Esophagus squamous epithelium (tissue), 5 donors: ENCODE measurements at places on chromosomes 5 and 9.

- peaks cover 22% of the 10 kb centered on the region for H3K36me3 ChIP-seq
- no peak for DNase-seq
- H3K4me1 ChIP-seq = peaks cover 32% of the 10 kb centered on the region
These were observed 21.3 kb downstream of the PPP2CA start for GRCh38 chr5:134204575-134204974.

DNA sequence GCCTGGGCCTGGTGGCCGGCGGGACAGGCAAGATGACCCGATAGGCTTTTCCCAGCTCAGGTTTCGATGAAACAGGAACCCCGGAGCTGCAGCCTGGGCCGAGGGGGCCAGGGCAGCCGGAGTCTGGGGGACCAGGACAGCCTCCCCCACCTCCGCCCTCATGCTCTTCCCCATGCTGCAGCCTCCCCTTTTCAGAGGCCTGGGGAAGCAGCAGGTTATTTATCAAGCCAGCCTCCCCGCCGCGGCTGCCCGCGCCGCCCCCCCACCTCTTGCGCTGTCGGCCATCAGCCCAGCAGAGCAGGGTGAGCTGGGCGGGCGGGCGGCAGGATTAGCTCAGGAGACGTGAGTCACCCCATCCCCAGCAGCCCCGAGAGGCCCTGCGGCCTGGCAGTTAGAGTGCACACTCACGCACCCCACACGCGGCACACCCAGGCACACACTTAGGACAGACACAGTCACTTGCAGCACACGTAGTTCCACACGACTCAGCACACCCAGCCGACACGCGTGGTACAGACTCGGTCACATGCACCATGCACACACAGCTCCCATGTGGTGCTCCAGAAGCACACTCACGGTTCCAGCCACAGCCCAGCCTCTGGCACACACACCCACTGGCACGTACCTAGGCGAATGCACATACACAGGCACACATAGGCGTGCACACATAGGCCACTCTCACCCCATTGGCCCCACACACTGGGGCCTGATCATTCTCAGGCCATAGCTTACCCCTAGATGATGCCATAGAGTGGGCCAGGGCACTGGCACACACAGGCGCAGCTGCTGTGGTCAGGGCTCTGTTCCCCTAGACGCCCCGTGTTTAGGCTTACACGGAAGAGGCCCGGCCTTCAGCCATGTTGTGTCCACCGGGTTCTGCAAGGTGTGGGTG is 13.0 kb downstream of the CXXC5 start:
- DNase-seq = no peak
- H3K27me3 ChIP-seq = no peaks in the 10 kb centered on the region
- peaks cover 61% of the 10 kb centered on the region for H3K4me1 ChIP-seq
- H3K27ac ChIP-seq = peak overlapping the region; percentile 95
- peak overlapping the region; percentile 36 for H3K4me3 ChIP-seq
- H3K36me3 ChIP-seq = no peaks in the 10 kb centered on the region

- no peaks in the 10 kb centered on the region for H3K4me1 ChIP-seq
- no peaks in the 10 kb centered on the region for H3K36me3 ChIP-seq
- no peaks in the 10 kb centered on the region for H3K27me3 ChIP-seq
- no peak overlapping the region for H3K27ac ChIP-seq
- H3K4me3 ChIP-seq = no peak overlapping the region
These were observed 8.0 kb upstream of the SEMA4D start for GRCh38 chr9:89505911-89506310.

DNA sequence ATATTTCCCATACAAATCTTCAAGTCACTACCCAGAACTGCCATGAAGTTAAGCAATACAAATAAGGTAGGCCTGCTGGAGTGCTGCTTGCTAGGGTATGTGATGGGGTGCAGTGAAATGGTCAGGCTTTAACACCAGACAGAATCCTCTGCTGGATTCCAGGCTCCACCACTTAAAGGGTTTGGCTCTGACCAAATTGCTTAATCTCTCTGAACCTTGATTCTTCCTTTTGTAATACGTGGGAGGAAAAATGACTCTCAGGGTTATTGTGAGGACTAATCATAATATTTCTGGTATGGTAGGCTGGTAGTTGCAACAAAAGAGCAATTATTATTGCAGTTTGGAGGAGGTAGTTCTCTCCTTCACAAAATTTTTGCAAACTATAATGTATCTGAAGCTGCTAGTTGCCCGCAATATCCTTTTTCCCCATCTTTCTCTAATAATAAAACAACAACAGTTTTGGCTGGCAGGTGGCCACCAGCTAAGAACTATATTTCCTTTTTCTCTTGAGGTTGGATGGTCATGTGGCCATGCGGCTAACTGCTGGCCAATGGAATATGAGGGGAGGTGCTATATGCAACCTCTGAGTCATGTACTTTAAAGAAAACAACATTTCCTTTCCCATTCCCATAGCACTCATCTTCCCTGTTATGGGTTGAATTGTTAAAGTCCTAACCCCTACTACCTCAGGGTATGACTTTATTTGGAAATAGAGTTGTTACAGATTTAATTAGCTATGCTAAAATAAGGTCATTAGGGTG is 44.1 kb downstream of the CCL28 start:
- no peaks in the 10 kb centered on the region for H3K36me3 ChIP-seq
- H3K4me1 ChIP-seq = peaks cover 13% of the 10 kb centered on the region
- H3K4me3 ChIP-seq = no peak overlapping the region
- no peak for DNase-seq
- no peaks in the 10 kb centered on the region for H3K27me3 ChIP-seq

GRCh38 chr5:80238778-80239679 is 16.8 kb downstream of the SERINC5 start:
- peaks cover 16% of the 10 kb centered on the region for H3K4me1 ChIP-seq
- H3K4me3 ChIP-seq = no peak overlapping the region
- peaks cover 22% of the 10 kb centered on the region for H3K36me3 ChIP-seq
- H3K27ac ChIP-seq = no peak overlapping the region
- no peak for DNase-seq
- H3K27me3 ChIP-seq = no peaks in the 10 kb centered on the region

- no peaks in the 10 kb centered on the region for H3K36me3 ChIP-seq
- H3K4me3 ChIP-seq = no peak overlapping the region
- peaks cover 12% of the 10 kb centered on the region for H3K4me1 ChIP-seq
- no peak for DNase-seq
These were observed 354.3 kb upstream of the ACTBL2 start for GRCh38 chr5:57836921-57837320.

GRCh38 chr9:94912700-94913249 is 186.3 kb downstream of the AOPEP start:
- no peak for DNase-seq
- no peak overlapping the region for H3K27ac ChIP-seq
- no peaks in the 10 kb centered on the region for H3K36me3 ChIP-seq
- H3K4me1 ChIP-seq = peaks cover 32% of the 10 kb centered on the region

DNA sequence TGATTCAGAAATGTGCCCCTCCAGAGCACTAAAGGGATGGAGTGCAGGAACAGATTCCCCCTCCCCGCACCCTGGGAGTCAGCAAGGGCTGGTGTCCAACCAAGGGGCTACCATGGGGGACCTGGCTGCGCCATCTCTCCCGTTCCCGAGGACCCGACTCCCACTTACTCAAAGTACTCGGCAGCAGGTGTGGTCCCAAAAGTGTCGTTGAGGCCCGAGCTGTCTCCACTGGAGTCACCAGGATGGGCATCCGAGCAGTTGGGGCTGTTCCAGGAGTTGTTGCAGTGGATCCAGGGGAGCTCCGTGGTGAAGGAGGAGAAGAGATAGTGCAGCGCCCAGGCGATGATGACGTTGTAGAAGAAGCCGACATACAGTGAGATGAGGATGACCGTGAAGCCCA is 12.9 kb downstream of the SLC6A3 start:
- H3K27me3 ChIP-seq = peaks cover 9% of the 10 kb centered on the region
- H3K4me1 ChIP-seq = no peaks in the 10 kb centered on the region
- no peak for DNase-seq
- H3K36me3 ChIP-seq = no peaks in the 10 kb centered on the region
- H3K4me3 ChIP-seq = no peak overlapping the region

GRCh38 chr5:129554134-129554904 is 94.2 kb downstream of the ADAMTS19 start:
- no peak overlapping the region for H3K4me3 ChIP-seq
- H3K27me3 ChIP-seq = no peaks in the 10 kb centered on the region
- DNase-seq = no peak
- H3K36me3 ChIP-seq = no peaks in the 10 kb centered on the region

DNA sequence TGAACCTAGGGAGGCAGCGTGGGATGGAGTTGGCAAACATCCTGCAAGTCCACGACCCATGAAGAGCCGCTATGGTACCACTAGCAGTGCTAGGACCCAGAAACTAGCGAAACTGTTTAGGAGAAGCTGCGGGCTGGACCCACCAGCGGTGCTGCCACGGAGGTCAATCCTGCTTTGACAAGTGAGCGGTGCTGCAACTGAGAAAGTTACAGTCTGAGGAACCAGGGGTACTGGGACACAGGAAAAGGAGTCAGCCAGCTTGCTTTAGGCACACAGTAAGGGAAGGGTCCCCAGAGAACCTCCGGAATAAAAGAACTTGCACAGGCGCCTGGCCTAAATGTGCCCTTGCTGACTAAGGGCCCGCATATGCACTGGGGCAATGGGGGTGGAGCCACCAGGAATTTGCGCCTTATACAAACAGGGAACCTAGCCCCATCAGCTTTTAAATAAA is 23.6 kb upstream of the ANXA2R start:
- H3K27me3 ChIP-seq = no peaks in the 10 kb centered on the region
- no peak for DNase-seq
- H3K4me1 ChIP-seq = peaks cover 12% of the 10 kb centered on the region
- no peak overlapping the region for H3K4me3 ChIP-seq

- DNase-seq = no peak
- H3K36me3 ChIP-seq = peaks cover 28% of the 10 kb centered on the region
- H3K4me1 ChIP-seq = peaks cover 39% of the 10 kb centered on the region
- peaks cover 64% of the 10 kb centered on the region for H3K27me3 ChIP-seq
- no peak overlapping the region for H3K27ac ChIP-seq
- H3K4me3 ChIP-seq = peak overlapping the region; percentile 35
These were observed 892 bp downstream of the SMIM32 start for GRCh38 chr5:136192015-136192525.

DNA sequence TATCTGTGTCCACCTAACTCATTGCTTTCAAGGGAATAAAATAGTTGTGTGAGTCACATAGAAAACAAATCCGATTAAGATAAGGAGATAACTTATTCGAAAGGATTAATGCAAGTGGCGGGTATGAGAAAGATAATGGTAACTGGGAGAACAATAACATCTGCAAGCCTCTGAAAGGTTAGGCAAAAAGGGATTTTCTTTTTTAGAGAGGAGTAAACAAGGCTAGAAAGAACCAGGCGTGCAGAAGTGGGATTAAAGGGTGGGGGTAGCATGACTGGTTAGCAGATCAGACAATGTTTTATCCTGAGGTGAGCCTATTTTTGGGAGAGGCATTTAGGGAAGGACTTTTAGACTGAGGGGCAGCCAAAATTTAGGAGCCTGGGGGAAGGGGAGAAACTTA is 34.7 kb upstream of the JMY start:
- no peaks in the 10 kb centered on the region for H3K4me1 ChIP-seq
- H3K27ac ChIP-seq = no peak overlapping the region
- H3K36me3 ChIP-seq = no peaks in the 10 kb centered on the region
- no peak overlapping the region for H3K4me3 ChIP-seq

GRCh38 chr5:14779975-14780374 is 91.6 kb downstream of the ANKH start:
- H3K27ac ChIP-seq = no peak overlapping the region
- H3K27me3 ChIP-seq = no peaks in the 10 kb centered on the region
- H3K4me3 ChIP-seq = no peak overlapping the region

GRCh38 chr9:85142496-85142911 is 473.0 kb downstream of the NTRK2 start:
- H3K4me1 ChIP-seq = peaks cover 22% of the 10 kb centered on the region
- no peak overlapping the region for H3K27ac ChIP-seq
- DNase-seq = no peak
- H3K4me3 ChIP-seq = no peak overlapping the region

DNA sequence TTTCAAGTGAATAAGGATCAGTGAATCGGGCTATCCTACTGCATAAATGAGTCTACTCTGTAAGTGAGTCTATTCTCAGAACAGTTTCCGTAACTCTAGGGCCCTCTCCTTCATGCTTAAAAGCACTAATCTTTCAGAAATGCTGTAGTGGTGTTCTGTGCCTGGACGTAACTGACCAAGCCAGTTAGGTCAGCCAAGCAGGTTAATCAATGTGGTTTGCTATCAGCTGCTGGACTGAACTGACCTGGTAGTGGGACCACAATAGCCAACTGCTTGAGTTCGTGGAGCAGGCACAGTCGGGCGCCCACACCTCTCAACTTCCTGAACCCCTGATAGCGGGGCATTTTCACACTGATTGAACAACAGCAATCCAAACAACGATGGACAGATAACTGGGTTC is 6.8 kb downstream of the SLC1A3 start:
- no peaks in the 10 kb centered on the region for H3K27me3 ChIP-seq
- H3K27ac ChIP-seq = no peak overlapping the region
- DNase-seq = no peak

DNA sequence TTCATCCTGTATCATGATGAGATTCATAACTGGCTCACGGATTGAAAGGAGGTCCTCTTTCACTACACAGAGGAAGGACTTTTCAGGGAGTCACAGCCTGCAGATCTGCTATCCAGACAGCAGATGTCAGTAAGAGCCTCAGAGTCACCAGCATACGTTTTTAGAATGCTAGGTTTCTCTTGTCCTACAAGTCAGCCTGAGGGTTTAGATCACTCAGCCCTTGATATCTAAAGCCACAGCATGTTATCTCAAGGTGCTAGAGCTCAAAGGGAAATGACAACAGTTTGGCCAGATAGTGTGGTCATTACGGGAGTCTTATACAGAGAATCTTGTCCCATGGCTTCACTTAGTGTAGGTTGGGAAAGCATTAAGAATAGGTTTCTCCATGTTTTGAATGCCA is 30.9 kb upstream of the SLC46A2 start:
- no peaks in the 10 kb centered on the region for H3K27me3 ChIP-seq
- DNase-seq = no peak
- H3K4me1 ChIP-seq = peaks cover 13% of the 10 kb centered on the region
- H3K36me3 ChIP-seq = no peaks in the 10 kb centered on the region
- H3K4me3 ChIP-seq = no peak overlapping the region

GRCh38 chr9:75408391-75408790 is 320.1 kb downstream of the OSTF1 start:
- no peaks in the 10 kb centered on the region for H3K4me1 ChIP-seq
- no peak overlapping the region for H3K4me3 ChIP-seq
- no peak overlapping the region for H3K27ac ChIP-seq
- no peaks in the 10 kb centered on the region for H3K36me3 ChIP-seq
- DNase-seq = no peak

DNA sequence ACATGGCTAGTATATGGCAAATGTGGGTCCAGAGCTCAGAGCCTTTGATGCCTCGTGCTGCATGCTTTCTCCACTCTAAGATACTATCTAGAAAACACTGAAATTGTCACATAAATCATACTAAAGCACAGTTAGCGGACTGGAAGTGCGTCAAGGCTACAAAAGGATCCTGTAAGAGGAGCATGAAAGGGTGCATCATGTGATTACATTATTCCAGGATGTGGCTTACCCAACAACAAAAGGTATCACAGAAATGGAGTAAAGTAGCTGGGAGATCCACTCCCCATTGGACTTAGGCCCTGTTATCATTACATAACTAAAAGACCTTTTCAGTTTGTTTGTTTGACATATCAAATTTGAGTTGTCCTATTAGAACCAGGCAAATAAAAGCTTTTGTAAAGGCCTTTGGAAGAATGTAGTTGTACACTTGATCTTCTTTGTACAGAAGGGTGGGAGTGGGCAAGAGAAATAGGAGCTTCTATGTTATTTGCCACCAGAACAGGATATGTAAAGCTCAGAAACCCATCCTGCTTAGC is 6.9 kb downstream of the SLC31A1 start:
- no peak for DNase-seq
- no peaks in the 10 kb centered on the region for H3K4me1 ChIP-seq
- no peak overlapping the region for H3K27ac ChIP-seq
- peaks cover 3% of the 10 kb centered on the region for H3K36me3 ChIP-seq
